Fibroblast of pulmonary artery (primary cell): ENCODE measurements at places on chromosomes 12 and 14.

DNA sequence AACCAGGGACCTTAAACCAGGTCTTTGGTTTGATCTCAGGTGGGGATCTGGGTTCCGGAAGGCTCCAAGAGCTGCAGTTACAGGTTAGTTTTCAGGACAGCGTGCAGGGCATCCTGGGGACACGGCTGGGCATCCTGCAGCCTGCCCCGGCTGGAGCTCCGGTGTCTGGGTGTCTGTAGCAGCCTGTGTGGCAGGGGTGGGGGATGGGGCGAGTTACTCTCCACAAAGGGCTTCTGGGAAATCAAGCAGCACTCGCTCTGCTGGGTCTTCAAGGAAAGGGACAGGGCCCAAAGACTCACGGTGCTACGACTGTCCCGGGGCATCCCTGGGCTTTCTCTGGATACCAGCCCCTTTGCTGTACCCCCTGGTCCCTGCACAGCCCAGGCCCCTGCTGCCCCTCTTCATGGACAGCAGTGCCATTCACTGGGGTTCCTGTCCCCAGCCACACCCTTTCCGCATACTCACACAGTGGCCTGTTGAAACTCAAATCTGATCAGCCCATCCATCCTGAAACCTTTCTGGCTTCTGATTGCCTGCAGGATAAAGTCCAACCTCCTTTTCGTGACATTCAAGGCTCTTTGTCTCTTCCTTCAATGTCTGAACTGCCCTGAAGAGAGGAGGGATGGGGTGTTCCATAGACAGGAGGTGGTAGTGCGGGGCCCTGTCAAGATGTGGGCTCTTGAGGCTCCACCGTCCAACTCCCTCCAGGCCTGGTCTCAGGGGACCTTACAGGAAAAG, 22.2 kb upstream of the PPP1R13B start:
- no peak for DNase-seq

DNA sequence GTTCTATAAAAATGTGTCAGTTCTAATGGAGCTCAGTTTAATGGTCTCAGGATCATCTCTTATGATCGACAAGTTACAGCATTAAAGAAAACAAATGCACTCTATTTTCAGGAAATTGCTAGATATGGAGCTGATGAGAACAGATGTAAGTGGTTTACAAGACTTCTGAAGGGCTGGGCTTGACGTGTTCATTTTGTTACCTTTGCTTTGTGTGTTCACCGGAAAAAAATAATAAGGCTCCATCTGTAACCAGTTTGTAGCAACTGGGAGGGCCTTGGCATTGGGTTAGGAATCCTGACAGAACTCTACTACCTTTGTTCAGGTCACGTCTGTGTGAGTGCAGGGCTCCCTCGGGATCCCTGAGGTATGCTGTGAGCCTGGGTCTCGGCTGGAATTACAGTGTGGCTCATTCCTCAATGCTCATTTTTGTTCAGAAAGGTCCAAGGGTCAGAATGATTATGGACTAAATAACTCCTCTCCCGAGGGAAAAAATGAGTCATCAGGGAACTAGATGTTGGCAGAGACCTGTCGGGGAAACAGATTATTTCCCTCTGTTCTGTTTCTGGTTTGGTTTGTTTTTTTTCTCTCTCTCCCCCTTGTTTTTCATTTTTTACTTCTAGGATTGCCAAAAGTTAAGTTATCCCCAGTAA, 158.0 kb downstream of the SLC5A8 start:
- DNase-seq, result peak; percentile 96

GRCh38 chr12:103114296-103115055, 157.0 kb downstream of the ASCL1 start:
- no peak for DNase-seq

DNA sequence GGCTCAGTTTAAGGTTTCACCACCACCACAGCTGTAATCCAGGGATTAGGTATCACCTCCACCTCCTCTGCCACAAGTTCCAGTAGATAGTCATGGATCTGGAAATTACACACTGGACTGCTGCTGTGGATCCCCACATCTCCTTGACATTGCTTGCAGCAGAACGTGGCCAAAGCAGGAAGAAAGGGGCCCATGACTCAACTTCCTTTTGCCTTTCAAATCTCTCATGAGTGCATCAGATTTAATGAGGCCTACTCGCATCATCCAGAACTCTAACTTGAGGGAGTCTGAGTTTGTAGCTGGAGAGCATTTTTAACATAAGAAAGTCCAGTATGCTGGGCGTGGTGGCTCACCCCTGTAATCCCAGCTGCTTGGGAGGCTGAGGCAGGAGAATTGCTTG, 29.2 kb upstream of the TMED10 start:
- peak; percentile 78 for DNase-seq

- DNase-seq, result no peak
Observed at GRCh38 chr12:93407963-93408283, 30.2 kb downstream of the NUDT4 start.

GRCh38 chr14:77214216-77214615, 32.6 kb downstream of the TMEM63C start:
- no peak for DNase-seq

DNA sequence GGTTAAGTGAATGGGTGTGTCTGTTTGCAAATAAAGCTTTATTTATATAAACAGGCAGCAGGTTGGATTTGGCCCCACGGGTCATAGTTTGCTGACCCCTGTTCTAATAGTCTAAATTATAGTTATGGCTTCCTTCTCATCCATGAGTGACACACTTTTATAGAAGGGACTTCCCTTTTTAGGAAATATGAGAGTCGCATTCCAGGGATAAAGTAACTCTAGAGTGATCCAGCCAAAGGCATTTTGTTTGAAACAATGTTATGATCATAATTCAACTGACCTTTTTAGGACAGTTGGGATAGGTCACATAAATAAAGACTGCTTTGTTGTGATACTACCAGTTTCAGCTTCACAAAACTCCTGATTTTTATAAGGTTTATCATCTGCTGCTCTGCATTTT, 87.9 kb downstream of the ALX1 start:
- no peak for DNase-seq

GRCh38 chr12:54387114-54387467, 2.6 kb upstream of the ZNF385A start:
- DNase-seq, result no peak

GRCh38 chr12:13097491-13098011, 5.9 kb downstream of the GSG1 start:
- no peak for DNase-seq

DNA sequence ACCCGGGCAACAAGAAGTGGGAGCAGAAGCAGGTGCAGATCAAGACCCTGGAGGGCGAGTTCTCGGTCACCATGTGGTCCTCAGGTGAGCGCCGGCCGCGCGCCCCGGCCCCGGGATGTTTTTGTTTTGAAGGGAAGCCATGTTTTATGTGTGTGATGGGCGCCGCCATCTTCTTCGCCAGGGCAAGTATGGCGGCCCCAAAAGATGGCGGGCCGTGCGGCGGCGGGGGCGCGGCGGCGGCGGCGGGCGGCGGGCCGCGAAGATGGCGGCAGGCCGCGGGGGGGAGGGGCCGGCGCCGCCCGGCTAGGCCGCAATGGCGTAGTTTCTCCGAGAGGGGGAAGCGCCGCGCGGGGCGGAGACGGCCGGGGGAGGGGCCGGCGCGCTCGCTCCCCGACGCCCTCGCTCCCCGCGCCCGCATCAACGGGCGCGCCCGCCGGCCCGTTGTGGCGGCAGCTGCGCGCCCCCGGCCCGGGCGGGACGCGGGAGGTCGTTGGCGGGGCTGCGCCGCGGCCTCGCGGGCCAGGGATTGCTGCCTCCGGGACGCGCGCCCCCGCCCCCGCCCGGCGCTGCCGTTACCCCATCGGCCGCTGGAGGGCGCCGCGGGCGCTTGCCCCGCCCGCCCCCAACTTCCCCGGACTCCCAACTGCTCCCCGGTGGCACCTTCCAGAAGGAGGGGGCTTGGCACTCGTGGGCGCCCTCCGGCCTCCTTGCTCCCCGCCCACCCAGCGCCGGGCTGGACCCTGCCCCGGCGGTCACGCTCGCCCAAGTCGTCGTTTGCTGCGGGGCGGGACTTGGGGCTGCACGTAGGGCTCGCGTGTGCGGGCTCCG, 1.1 kb downstream of the YY1 start:
- DNase-seq, result peak; percentile 96

DNA sequence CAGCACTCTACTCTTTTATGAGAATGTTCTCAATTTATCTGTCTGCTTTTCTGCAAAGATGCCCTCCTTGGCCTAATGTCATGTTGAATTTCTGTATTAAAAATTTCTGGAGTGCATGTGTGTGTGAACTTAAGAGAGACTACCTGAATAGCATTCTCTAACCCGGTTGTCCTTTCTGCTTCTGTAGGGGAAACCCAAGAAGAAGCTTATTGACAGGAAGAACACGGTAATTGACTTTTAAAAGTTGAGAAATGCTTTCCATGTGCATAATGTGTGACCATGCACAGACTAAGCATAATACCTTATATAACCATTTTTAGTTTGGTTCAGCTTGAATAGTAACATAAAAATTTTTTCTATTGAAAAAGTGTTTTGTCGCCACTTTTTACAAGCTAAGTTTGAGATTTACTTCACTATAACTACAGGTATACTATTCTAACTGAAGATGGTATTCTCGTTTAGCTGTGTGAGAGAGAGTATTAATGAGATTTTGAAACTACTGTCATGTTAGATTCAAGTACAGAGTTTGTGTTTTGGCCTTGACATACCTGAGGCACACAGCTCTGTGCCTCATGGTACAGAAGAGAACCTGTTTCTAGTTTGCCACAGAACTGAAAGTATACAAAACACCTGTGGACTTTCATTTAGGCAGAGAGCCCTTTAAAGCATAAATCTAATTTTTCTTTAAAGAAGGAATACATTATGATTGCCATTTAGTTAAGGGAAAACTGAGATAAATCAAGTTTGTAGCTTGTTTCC, 96.8 kb downstream of the TTLL5 start:
- DNase-seq, result no peak

- DNase-seq, result no peak
Observed at GRCh38 chr12:125804660-125805059, 739.4 kb downstream of the AACS start.

DNA sequence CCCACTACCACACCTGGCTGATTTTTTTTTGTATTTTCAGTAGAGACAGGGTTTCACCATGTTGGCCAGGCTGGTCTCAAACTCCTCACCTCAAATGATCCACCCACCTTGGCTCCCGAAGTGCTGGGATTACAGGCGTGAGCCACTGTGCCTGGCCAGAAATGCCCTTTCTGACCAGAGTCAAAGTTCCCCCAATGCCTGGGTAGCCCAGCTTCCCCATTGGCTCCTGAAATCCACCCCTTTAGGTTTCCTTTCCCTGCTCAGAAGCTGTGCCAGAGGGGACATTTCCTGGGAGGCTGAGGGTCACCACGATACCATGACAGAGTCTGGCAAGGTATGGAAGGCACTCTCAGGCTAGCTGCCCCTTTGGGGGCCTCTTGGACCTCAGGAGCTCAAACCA, 3.5 kb downstream of the GSTZ1 start:
- no peak for DNase-seq

GRCh38 chr14:99507860-99508640, 26.8 kb downstream of the CCNK start:
- DNase-seq, result no peak

DNA sequence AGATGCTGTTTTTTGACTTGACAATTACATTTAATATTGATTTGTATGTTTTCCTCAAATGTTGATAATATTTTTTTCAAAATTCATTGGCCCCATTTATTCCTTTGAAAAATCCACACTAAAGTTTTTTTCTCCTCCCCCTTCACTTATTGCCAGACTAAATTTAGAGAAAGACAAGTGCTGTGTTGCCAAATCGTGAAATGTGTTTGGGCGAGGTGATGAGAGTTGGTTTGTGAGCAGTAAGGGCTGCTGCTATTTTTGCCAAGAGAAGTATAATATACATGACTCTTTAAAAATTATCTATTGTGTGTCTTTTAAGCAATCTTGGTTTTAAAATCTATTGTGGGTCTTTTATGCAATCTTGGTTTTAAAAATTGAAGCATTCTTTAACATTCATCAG, 188.9 kb downstream of the PPFIA2 start:
- DNase-seq, result no peak

- DNase-seq, result no peak
Observed at GRCh38 chr14:33163109-33163508, 224.4 kb downstream of the NPAS3 start.

DNA sequence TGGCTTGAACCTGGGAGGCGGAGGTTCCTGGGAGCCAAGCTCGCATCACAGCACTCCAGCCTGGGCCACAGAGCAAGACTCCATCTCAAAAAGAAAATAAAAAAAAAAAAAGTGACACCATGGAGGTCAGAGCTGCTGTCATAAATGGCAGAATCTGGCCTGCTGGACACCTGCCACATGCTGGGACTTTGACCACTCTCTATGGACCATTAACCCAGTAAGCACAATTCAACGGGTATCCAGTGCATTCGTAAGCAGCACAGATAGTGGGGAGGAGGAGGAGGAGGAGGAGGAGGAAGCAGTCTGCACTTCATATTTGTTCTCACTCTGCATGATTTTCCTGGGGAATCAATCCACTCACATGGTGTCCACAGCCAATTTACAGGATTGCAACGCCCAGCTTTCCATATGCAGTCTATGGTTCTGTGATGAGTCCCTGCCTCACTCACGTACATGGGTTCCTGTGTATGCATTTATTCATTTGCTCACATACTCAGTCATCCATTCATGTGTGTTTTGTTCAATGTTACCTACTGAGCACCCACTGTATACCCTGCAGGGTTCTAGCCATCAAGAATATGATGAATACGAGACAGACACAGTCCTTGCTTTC, 326.8 kb downstream of the GLT1D1 start:
- DNase-seq, result no peak

DNA sequence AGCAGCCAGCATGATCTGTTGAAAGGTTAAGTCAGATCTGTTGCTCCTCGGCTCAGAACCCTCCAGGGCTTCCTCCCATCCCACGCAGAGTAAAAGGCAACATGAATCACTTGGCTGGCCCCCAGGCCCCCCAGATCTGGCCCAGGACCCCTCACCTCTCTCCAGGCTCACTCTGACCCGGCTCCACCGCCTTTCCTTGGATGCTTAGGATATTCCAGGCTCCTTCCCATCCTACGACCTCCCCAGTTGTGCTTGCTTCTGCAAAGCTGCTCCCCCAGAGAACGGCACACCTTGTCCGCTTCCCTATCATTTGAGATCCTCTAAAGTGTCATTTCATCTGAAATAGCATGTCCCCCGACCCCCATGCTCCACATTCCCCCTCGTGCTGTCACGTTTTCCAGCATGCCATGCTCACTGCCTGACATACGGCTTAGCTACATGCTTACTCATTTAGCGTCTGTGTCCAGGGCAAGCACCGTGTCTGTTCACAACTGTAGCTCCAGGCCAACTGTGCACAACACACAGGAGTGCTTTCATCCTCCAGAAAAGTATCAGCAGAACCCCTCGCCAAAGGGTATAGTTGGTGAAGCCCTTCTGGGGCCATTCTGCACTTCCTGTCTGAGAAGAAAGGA, 33.6 kb upstream of the BDKRB2 start:
- no peak for DNase-seq

DNA sequence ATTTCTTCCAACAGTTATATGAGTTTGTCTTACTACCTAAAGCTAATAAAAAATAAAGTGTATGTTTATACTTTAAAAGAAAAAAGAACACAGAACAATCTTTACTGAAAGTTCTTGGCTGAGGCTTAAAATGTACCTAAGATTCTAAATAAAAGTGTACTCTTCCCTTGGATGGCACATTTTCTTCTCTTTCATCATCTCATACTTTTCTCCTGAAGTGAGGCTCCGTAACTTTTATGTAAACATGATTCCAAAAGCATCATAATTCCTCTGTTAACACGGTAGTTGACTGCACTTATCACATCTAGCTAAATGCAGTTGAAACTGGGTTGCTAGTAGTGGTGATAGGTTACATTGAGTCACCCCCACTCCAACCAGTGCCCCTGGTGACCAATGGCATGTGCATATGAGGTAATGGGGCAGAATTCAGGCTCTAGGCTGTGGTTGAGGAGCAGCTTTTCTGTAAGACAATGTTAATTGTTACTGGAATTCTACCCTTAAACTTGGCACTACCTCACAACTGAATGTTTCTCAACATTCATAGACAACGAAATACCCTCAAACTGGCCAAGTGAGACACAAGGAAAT, 38.4 kb downstream of the WASHC3 start:
- DNase-seq, result peak; percentile 52
